Peyer's patch (tissue), 4 donors: ENCODE measurements at places on chromosomes 3 and 15.

DNA sequence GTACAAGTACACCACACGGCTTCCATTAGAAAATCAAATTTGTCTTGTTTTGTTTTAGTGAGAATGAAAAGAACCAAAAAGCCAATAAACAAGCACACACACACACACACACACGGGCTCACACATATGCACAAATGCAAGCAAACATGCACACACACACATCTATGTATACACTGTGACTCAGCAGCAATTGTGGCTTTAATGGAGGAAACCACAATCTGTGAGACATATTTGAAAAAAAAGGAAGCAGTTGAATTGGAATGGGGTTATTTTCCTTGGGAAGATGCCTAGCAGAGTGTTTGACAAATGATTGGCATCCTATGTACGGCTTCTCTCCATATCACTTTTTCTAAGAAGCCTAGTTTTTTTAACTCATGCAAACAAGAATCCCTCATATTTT, 201.1 kb upstream of the ARRDC4 start:
- no peak for DNase-seq

DNA sequence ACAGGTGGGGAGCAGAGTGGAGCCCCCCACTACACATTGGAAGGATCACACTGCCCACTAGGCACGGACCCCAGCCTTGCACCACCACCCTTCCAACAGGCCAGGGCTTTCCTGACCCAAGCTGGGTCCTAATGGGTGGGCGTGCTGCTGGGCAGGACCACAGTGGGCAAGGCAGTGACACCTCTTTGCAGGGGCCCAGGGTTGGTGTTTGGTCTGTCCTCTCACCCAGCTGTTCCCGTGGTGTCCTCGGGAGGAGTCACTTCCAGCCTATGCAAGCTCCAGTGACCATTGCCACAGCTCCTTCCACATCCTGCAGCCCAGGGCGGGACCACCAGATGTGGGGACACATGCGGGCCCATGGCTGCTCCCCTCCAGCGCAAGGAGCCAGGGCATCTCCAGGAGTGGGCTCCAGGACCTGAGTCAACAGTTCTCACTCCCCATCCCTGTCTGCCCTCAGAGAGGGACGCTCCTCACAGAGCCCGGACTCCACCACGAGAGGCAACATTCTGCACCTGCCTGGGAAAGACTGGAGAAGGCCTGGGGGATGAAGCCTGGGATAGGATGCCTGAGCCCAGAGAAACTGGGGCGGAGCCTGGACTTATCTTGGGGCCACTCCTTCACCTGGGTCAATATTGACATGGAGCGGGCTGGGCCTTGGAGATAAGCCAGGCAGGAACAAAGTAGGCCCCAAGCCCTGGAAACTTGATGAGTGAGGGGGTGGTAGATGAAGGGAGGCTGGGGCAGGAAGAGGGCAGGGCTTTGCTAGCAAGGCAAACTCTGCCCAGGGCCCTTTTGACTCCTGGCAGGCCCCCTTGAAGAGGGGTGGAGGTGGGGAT, 3.9 kb upstream of the VILL start:
- peak; percentile 92 for DNase-seq

GRCh38 chr3:128311441-128311844, 155.2 kb downstream of the DNAJB8 start:
- peak; percentile 10 for DNase-seq

DNA sequence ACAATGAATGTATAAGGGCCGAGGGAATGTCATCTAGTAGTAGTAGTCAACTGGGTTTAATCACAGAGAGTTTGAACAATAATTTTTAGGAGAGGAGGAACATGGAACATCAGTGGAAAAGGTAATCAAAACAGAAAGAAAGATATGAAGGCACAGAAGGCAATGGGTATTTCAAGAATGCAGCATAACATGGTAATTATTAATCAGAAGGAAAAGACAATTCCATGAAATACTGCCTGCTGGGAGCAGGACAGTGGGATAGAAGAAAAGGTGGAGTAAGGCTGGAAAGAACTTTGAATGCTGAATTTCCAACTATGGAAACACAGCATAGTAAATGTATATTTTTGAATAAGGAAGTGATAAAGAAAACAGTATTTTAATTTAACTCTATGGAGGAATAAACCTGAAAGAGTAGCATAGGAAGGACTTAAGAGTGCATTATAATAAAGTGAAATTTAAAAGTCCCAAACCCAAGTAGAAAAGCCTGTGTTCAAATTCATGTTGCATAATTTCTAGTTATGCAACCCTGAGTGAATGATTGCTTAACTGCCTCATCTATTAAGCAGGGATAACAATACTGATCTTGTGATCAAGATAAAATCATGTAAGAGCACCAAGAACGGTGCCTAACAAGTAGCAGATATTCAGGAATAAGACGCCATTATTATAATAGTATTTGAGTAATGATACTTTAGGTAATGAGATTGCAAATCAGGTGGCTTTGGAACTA, 357.7 kb downstream of the TBC1D5 start:
- DNase-seq = no peak

DNA sequence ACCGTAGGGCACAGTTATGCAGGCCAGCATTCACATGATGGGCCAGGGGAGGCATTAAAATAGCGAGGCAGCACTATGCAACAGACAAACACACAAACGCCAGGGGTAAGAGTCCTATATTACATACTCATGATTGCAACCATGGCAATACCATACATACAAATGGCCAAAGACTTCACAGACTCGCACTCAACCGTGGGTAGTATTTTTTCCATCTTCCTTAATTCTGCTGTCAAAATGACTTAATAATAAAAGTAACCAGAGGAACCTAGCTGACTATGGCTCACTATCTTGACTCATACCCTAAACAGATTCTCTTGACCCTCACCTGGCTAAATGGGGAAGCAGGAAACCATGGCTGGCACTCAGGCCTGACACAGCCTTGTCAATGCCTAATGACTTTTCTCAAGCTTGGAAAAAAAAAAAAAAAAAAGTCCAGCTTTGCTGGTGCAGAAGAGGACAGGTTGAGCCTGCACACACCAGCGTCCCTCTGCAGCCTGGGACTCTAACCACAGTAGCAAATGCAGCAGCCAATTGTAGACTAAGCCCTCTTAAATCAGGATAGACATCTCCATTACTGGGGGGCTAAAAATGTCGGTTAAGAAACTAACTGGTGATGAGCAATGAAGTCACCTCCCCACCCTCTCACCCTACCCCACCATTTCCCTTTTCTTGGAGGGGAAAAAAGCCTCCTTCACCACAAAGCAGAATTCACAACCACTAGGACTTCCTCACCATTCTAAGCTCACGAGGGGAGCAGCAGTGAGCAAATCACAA, 23.1 kb downstream of the CCDC12 start:
- peak; percentile 16 for DNase-seq

DNA sequence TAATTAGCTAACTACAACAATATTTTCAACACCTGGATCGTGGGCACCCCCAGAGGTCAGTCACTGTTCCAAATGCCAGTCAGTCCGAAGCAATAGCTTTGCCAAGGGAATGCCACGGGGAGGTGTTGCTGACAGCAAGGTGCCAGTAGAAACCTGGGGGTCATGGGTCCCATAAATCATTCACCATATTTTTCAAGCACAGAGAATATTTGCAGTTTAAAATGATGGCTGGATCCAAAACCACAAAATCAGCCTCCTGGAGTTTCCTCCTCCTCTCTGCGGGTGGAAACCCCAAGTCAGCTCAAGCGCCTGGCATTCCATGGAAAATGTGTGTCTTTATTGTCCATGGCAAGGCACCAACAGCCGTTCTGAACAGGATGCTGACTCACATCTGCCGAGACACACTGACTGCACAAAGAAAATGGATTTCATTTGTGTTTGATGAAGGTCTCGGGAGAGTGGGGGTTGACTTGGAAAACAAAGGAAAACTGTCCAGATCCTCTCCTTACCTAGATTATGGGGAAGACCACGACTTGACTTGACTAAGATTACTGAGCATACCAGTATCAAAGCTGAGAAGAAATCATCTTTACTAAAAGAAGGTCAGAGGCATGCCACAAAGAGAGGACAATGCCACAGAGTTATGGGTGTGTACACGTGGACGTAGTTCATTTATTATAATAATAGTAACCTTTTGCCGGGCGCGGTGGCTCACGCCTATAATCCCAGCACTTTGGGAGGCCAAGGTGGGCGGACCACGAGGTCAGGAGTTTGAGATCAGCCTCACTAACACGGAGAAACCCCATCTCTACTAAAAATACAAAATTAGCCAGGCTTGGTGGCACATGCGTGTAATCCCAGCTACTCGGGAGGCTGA, 26.4 kb downstream of the ANXA2 start:
- no peak for DNase-seq

GRCh38 chr3:98900265-98901118, 1.0 kb downstream of the DCBLD2 start:
- no peak for DNase-seq

DNA sequence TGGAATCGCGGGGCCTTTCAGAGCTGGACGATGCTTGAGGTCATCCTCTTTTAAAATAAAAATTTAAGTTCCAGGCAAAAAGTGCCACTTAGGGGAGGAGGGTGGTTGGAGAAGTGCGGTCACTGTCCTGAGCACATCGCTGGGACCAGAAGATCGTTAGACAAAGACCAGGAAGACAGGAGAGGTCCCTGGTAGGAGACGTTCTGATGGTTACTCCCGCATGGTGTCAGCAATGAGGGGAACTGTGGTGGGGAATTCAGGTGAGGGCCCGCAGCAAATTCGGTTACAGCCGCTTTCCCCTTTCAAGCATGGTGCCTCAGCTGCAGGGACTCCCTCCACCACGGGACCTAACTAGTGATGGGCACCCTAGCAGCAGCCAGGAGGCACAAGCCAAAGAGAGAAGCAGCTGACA, 1.0 kb upstream of the ISY1 start:
- DNase-seq = no peak

DNA sequence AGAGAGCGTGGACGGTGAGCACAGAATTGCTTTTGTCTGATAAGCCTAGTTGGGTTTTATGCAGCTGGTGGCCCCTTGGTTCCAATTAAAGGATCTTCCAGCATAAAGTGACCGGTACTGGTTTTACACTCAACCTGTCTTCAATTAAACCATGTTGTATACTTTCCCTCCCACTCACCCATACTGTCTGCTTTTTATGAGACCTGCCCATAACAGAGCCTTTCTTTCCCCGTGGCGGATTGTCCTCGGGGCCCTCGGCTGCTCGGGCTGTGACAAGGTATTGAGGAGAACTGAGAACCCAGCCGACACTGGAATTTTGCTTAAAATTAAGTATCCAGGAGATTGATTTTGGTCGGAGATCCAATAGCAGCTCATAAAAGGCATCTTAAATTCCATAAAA, 98.4 kb downstream of the TMEM266 start:
- no peak for DNase-seq

GRCh38 chr3:114213627-114214541, 23.5 kb downstream of the ZNF80 start:
- DNase-seq = peak; percentile 79

DNA sequence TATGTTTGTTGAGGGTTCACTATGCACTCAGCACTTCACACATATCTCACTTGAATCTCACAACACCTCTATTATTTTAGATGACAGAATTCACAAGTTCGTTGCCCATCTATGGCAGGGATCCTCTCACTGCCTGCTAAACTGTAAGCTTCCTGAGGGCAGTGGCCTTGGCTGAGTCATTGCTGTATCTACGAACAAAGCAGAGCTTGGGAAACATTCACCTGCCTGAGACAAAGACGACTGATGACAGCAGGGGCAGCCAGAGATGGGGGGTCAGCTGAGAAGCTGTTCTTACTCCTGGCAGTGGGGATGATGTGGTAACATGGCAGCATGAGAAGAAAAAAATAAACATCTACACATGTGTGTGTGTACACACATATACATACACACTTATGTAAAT, 125.5 kb upstream of the NMNAT3 start:
- no peak for DNase-seq

- no peak for DNase-seq
These were observed 19.8 kb upstream of the P2RY12 start for GRCh38 chr3:151404316-151404715.

DNA sequence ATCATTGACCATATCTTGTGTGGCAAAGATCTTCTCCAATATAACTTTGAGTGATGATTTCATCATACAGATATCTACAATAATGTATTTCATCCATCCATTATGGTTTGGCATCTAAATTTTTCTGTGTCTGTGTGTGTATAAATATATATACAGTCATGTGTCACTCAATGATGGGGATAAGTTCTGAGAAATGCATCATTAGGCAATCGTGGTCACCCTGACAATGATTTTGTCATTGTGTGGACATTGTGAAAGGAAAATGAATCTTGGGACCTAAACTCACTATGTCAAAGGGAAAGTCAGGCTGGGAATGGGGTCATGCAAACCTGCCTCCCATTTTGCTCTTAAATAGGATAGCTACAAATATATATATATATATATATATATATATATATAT, 12.4 kb downstream of the CFAP161 start:
- DNase-seq = no peak

GRCh38 chr3:20450611-20451010, 264.6 kb upstream of the SGO1 start:
- DNase-seq = no peak

- no peak for DNase-seq
These were observed 39.8 kb downstream of the CD47 start for GRCh38 chr3:108051005-108051404.

- DNase-seq = no peak
These were observed 10.8 kb downstream of the ZSCAN2 start for GRCh38 chr15:84611631-84612030.

GRCh38 chr3:158152186-158152585, 42.3 kb downstream of the RSRC1 start:
- DNase-seq = no peak

DNA sequence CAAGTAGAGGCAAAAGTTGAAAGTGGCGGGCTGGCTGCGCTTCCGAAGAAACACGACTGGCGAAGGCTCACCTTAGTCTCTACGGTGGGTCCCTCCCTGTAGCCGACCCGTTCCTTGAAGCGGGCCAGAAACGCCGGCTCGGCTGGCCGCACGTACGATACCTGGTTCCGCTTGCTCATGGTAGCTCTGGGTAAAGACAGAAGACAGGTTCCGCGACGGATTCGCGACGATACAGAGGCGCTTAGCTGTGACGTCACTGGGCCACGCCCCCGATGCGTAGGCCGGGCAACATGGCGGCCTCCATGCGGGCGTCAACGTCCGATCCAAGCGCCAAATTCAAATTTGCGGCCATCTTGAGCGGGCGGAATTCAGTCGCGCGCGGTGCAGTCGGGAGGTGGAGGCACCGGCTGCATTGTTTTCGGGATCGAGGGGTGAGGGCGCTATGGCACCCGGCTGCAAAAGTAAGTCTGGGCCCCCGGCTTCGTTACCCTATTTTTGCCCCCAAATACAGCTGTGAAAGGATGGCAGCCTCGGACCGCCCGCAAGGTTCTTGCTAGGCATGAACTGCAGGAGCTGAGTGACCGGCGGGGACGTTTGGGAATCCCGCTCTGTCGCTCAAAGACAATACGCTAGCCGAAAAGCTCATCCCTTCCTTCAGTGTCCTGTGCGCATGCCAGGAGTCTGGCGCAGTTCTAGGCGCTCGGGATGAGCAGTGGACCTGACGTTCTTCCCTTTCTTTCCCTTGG, at the start of the genes KIAA1143 and KIF15:
Gene KIAA1143 (minus strand): TSS at position 196 of the 746 bp plus-strand sequence. CDS start 17 bp downstream, at position 179.
Gene KIF15 (plus strand): TSS at position 371 of the 746 bp plus-strand sequence. CDS start 72 bp downstream, at position 443.
- peak; percentile 96 for DNase-seq
